ENCODE measurements at places on chromosomes 7 and 10.

GRCh38 chr10:241451-241850, 106.2 kb downstream of the ZMYND11 start:
- DNase-seq: no peak

GRCh38 chr10:114271075-114271778, 32.2 kb downstream of the VWA2 start:
- no peak for DNase-seq

GRCh38 chr7:158573310-158573709, 14.3 kb downstream of the PTPRN2 start:
- DNase-seq: peak; percentile 38

DNA sequence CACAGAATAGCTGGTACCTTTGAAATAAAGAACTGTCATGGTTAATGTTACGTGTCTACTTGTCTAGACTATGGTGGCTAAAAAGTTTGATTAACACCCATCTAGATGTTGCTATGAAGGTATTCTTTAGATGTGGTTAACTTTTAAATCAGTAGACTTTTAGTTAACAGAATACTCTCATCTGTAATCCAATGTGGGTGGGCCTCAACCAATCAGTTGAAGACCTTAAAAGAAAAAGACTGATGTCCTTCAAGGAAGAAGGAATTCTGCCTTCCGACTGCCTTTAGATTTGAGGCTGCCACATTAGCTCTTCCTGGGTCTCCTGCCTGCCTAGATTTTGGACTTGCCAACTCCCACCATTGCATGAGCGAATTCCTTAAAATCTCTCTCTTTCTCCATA, 113.0 kb upstream of the CACUL1 start:
- no peak for DNase-seq

- DNase-seq: no peak
Measured at GRCh38 chr10:23053036-23053435, 42.3 kb upstream of the MSRB2 start.

DNA sequence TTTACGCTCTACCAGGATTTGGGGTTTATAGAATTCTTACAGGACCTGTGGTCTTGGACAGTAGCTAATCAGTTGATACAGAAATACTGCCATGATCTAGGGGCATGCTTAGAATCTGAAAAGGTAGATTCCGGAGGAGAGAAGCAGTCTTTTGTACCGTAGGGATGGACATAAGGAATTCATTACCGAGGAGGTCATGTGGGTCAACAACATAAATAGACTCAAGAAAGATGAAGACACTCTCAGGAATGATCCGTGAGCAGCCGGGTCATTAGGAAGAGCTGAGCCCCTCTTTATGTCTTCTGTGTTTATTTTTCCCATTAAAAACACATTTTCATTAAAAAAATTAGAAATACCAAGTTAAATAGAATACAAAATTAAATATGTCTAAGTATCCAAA, 160.1 kb upstream of the TNS3 start:
- DNase-seq: no peak

GRCh38 chr10:26221541-26221940, 5.0 kb downstream of the GAD2 start:
- no peak for DNase-seq

DNA sequence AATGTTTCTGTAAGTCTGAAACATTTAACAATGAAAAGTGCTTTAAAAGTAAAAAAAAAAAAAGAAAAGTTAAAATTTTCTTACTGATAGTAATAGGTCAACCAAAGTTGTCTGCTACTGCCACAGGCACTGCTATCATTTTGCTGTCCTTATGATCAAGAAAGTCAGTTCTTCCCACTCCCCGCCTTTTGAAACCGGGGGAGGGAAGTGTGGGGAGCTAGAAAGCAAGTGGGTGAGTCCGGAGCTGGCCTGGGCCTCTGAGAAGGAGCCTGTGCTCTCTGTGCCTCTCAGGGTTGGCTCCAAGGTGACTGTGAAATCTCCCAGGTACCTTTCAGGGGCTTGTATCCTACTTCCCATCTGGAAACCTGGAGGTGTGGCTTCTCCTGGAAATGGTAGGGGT, 7.3 kb downstream of the C7orf57 start:
- DNase-seq: no peak

DNA sequence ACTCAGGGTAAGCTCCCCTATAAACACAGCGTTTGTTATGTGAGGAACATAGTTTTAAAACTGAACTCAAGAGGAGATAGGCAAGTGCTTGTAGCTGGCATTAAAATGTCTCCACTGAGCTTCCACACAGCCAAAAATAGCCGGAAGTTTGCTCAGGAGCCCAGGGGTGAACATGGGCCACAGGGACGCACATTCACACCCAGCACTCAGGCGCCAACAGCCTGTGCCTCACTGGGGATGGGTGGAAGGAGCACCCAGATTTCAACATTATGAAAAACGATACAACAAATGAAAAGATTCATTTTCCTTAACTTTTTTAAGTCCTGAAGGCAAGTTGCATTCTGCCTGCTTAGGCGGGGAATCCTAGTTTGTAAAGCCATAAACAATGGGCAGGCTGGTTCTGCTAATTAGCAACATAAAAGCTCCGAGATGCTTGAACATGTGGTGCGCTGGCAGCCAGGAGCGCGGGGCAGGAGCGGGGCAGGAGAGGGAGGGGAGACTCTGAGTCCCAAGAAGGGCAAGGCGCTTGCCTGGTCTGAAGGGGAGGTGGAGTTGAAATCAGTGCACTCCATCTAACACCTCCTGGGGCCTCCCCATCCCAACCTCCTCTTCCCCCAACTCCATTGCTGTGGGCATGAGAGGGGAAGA, 235.9 kb downstream of the COBL start:
- no peak for DNase-seq
